ENCODE measurements at places on chromosomes 7 and 10.

GRCh38 chr10:80356563-80356988 lies at the start of the genes DYDC1 and DYDC2:
TSS of gene DYDC1 (minus strand) at chr10:80356755. CDS start at chr10:80352601, 4,154 bp downstream.
TSS of gene DYDC2 (plus strand) at chr10:80356781. CDS start at chr10:80362444, 5,663 bp downstream.
- DNase-seq, result peak; percentile 43

DNA sequence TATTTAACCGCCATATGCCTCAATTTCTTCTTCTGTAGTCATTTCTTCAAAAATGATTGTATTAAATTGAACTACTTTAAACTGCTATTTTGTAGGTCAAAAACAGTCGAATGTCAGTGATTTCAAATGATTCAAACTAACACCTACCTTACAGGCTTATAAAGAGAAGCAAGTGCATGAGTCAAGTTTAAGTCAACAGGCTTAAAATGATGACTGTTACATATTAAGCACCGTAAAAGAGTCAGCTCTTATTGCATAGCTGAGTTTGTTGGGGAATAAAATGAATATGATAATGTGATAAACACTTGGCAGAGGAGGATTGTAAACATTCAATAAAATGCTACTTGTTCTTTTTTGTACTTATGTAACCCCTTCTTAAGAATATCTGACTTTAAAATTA lies 90.1 kb upstream of the ANKRD1 start:
- no peak for DNase-seq

DNA sequence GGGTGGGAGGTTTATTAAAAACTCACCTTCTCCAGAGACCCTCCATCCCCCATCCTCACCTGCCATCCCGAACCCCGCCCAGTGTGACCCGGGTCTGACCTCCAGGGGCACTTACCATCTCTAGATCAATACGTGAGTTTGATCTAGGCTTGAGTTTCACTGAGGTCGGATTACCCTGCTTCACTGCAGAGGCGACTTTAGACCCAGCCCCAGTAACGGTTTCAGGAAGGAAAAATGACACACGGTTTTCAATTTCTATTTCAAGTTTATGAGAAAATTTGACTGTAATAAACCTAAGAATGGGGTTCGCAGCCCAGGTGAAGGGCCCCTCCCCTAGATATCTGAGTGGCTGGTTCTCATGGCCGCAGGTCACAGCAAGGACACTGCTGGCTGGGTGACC lies 33.1 kb downstream of the RCC1L start:
- no peak for DNase-seq

DNA sequence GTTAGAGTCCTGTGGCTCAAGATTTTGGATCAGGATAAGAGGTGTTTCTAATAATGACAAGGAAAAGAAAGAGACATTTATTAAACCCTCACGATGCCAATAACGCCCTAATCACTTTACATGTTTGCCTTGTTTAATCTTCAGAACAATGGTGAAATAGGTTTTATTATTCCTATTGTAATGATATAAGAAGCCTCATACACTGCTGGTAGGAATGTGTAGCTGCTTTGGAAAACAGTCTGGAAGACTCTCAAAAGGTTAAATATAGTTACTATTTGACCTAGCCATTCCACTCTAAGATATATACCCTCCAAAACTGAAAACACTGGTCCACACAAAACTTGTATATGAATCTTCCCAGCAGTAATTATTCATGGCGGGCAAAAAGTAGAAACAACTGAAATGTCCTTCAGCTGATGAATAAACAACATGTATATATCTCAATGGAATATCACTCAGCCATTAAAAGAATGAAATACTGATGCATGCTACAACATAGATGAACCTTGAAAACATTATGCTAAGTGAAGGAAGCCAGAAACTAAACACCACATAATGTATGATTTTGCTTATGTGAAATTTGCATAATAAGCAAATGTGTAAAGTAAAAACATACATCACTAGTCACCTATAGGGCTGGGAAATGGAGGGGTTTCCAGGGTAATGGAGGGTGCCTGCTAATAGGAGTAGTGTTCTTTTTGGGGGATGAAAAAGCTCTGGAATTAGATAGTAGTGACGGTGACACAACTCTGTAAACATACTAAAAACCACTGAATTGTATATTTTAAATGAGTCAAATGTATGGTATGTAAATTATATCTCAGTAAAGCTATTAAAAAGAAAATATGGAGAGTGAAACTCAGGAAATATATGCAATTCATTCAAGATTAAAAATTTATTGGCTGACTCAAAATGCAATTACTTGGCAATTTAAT lies 76.9 kb upstream of the ANK3 start:
- DNase-seq, result peak; percentile 42

GRCh38 chr10:535051-535450 lies 154.4 kb downstream of the DIP2C start:
- DNase-seq, result no peak

DNA sequence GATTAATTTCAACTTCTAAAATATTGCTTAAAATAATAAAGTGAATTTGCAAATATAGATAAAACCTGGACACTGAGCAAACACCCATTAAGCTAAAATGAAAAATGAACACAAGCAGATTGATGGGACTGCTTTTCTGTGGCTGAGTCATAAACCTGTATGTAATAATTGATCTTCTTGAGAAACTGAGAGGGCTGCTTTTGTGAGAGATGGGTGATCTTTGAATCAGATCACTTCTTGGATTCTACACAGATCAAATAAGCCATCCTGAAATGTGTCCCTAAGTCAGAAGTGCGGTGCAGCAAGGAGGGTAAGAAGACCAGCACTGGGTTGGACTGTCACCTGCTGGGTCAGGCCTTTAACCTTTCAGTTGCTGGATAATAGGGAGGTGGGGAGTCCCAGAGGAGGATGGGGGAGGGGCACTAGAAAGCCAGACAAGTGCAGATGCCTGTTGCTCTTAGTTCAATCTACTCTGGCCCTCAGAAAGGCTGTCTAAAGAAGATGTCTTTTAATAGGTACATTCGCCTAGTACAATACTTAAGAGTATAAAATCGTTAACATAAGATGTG lies 178.2 kb upstream of the NAMPT start:
- DNase-seq, result no peak

Data from adipocyte (in vitro differentiated cells).